EH (cell line): ENCODE measurements at places on chromosomes 2 and 18.

DNA sequence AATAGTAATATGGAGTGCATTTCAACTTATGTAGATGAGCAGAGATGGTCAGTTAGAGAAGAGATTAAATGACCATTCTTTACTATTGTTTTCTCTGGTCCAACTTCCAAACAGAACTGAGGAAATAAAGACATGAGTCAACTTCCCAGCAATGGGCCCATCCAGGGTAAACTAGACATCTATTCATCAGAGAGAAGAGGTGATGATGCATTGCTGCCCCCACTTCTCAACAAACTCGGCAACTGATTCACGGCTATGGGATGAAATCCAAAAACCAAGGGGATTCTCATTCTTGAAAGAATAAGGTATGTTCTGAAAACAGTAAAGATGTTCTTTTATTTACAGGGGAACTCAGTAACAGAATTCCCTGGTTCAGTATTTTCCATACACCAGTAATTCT, 190.7 kb downstream of the RDH14 start:
- peak; percentile 63 for DNase-seq

DNA sequence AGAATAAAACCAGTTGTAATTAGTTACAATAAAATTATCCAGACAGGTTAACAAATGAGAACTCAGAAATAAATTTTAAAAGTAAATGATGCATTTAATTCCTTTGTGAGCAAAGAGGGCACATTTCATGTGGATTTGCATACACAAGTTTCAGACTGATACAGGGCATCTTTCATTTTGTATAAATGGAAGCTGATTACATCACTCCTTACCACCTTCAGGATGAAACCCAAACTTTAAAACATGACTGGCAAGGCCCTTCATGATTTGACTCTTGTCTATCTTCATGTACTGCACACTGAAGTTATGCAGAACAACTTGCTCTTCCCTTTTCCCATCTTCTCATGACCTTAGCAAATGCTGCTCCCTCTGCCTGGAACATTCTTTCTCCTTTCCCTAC, 26.9 kb downstream of the EFEMP1 start:
- no peak for DNase-seq

GRCh38 chr18:3857544-3857943, 407.6 kb downstream of the TGIF1 start:
- DNase-seq: peak; percentile 74

GRCh38 chr2:104752504-104752903, 101.4 kb upstream of the POU3F3 start:
- DNase-seq: no peak

- DNase-seq: no peak
Observed at GRCh38 chr2:199779589-199779988, 71.4 kb downstream of the FTCDNL1 start.

- no peak for DNase-seq
Observed at GRCh38 chr2:195535911-195536522, 121.0 kb upstream of the SLC39A10 start.

DNA sequence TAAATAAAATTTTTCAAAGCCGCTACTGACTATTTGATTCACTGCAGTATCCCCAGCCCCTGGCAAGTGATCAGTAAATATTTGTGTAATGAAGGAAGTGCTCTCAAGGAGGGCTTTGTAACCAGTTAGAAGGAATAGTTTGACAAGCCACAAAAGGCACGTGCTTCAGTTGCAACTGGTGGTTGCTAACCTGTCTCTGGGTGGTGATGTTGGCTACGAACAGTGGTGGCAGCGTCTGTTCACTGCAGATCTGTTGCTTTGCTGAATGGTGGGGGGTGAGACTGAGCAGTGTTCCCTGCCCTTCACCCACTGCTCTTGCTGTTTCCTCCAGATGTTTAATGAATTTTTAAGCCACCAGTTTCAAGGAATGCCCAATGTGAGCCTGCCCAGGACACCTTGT, 73.9 kb upstream of the SIX2 start:
- no peak for DNase-seq

GRCh38 chr18:41529093-41529492, 425.9 kb upstream of the PIK3C3 start:
- no peak for DNase-seq

GRCh38 chr2:40281021-40281940, 170.6 kb downstream of the SLC8A1 start:
- DNase-seq: peak; percentile 98

- no peak for DNase-seq
Observed at GRCh38 chr2:127784965-127785518, 25.9 kb downstream of the WDR33 start.

DNA sequence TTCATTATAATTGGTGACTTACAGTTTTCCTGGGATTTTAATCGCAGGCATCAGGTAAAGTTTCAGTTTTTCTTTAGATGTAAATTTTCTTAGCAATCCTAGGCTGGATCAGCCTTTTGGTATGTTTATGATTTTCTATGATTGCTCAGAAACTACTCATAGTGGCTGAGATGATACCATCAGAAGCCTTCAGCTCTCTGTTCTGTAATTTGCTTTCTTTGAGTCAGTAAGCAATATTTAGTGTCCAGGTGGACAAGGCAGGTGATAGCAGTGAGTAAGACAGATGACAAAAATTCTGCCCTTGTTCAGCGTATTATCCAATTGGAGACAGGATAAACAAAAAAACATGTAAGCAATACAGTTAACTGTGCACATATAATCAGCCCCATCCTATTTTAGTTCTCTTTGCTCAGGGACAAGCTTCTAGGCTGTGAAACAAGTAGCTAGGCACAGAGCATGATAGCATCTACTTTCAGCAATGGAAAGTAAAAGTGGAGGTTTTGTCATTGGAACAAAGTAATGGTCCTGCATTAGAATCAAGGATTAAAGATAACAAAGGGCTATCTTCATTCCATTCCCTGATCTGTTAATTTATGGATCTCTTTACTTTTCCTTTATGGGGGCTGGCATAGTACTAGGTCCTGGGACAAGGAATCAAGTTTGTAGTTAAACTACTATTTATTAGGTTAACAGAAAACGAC, 100.8 kb downstream of the EPC2 start:
- DNase-seq: no peak

DNA sequence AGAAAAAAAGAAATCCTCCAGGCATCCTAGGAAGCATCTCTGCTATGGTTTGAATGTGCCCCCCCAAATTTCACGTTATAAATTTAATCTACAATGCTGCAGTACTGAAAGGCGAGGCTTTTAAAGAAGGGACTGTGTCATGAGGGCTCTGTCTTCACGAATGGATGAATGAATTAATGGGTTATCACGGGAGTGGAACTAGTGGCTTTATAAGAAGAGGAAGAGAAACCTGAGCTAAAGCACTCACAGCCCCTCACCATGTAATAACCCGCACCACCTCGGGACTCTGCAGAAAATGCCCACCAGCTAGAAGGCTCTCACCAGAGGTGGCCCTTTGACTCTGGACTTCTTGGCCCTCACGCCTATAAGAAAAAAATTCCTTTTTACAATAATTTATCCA, 27.6 kb downstream of the RNU4ATAC start:
- no peak for DNase-seq

- peak; percentile 57 for DNase-seq
Observed at GRCh38 chr2:206275312-206276055, 1.0 kb downstream of the ZDBF2 start.

DNA sequence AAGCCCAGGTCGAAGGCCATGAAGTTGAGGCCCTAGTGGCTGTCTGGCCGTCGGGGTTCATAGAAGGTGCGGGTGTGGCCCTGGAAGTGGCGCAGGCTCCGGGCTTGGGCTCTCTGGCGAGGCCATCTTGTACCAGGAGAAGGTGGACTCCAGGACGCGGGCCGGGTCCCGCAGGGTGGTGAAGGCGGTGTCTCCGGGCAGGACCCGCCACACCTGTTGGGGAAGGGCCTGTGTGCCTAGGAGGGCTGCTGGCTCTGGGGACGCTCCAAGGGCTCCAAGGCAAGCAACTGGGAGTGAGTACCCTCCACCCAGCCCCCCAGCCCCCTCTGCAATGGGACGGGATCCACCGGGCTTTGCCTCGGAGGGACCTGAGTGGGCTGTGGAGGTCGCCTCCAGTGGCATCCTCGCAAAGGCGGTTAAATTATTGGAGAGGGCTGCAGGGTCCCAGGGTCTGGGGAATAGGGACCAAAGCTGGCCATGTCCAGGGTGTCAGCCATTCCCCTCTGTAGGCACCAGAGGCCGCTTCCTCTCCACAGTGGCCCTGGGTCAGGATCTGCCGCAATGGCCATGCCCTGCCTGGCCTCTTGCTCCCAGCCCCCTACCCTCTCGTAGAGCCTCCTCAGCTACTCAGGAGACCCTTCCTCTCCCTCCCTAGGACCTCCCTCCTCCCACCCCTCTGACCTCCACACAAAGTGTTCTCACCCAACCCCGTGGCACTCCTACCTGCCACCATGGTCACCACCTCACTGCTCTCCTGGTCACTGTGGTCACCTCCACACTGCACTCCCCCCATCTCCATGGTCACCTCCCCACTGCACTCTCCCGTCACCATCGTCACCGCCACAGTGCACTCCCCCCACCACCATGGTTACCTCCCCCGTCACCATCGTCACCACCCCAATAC, 10.3 kb downstream of the AQP12A start:
- DNase-seq: no peak

- no peak for DNase-seq
Observed at GRCh38 chr2:26191316-26192159, 18.6 kb downstream of the GAREM2 start.

DNA sequence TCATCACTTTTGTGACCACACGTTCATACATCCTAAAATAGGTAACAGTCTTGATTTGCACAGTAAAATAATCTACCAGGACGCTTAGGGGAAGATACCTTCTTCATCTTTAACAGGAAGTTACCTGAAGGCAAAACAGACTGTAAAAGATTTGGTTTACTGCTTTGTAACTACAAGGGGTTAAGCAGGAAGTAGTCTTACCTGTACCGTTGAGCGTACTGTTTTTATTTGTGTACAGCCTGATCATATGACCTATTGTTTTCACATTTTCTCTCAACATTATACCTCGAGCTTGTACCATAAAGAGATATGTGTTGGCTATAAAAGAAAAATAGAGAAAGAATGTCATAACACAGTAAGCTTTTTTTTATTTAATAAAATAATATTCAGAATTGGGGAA, 18.3 kb downstream of the B4GALT6 start:
- DNase-seq: no peak

DNA sequence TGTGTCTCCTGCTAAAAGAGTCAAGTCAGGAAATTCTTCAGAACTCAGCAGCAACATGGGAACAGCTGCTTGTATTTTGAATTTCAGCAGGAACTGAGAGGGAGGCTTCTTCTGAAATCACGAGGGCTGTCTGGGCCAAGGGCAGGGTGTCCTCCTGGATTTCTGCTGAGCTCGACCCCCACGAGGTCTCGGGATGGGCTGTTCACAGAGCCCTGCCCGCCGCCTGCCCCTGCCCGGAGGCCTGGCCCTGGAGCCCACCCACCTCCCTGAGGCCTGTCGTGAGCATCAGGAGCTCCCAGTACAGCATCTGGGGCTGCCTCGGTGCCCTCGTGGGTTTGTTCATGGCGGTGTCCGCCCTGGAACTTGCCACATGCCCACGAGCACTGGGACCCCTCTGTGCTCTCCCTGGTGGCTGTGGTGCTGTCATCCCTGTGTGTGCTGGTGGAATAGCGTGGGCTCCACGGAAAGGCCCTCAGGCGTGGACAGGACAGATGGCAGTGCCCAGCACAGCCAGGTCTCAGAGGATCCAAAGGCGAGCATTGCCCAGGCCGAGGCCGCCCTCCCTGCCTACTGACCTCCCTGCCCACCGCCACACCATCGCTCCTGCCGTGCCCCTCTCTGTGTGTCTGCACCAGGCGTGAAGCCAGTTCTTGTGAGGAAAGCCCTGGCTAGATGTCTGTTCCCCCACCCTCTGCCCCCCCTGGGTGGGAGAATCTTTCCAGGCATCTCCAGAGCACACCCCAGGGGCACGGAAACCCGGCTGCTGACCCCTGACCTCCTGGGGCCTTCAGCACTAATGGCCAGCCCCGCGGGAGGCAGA, 25.9 kb downstream of the RAMP1 start:
- no peak for DNase-seq

GRCh38 chr2:143029141-143029540, 100.1 kb upstream of the ARHGAP15 start:
- DNase-seq: no peak

DNA sequence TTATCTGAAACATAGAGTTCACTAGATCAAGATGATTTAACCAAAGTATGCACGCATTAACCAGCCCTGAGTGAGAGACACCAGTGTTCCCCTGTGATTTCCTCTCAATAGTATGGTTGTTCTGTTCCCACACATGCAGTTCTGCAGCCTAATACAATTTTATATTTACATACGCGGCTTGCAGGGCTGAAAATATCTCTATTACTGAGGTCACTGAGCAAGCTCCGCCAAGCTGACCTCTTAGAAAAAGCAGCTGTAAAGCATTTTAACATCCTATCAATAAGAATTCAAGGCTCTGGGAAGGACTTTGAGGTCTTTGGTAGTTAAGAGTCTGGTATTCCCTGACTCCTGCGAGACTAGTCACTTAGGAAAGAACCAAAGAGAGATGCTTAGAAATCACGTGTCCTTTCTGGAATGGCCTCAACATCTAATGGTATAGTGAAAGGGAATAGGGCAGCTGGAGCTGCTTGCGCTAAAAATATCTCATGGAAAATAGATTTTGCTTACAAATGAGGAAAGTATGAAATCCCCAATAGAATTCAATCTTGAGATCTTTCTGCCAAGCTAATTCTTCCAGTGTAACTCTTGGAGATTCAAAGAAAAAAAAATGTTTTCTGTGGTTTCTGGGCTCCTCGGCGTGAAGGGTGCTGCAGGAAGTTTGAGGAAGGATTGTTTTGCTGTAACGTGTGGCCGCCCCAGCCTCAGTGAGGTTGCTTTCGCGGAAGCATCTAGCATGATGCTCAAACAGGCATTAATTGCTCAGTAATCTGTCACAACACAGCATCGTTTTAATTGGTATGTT, 59.2 kb downstream of the DOCK10 start:
- DNase-seq: peak; percentile 92

GRCh38 chr2:39772086-39772811, 6.8 kb downstream of the THUMPD2 start:
- DNase-seq: peak; percentile 80

- no peak for DNase-seq
Observed at GRCh38 chr2:237861875-237862527, 2.6 kb downstream of the RAMP1 start.

- DNase-seq: no peak
Observed at GRCh38 chr2:226953826-226954225, 118.0 kb downstream of the RHBDD1 start.

GRCh38 chr2:112811841-112812306, 24.7 kb downstream of the IL1B start:
- peak; percentile 95 for DNase-seq

GRCh38 chr2:224357098-224357901, 44.6 kb downstream of the FAM124B start:
- peak; percentile 66 for DNase-seq

- no peak for DNase-seq
Observed at GRCh38 chr2:13414897-13415296, 698.2 kb downstream of the TRIB2 start.

- DNase-seq: no peak
Observed at GRCh38 chr18:3538954-3539617, 89.1 kb downstream of the TGIF1 start.

GRCh38 chr2:205024822-205025518, 479.7 kb downstream of the PARD3B start:
- peak; percentile 99 for DNase-seq

- DNase-seq: no peak
Observed at GRCh38 chr2:233473878-233474277, 92.7 kb downstream of the USP40 start.
